ENCODE measurements at places on chromosomes 12 and 14.

DNA sequence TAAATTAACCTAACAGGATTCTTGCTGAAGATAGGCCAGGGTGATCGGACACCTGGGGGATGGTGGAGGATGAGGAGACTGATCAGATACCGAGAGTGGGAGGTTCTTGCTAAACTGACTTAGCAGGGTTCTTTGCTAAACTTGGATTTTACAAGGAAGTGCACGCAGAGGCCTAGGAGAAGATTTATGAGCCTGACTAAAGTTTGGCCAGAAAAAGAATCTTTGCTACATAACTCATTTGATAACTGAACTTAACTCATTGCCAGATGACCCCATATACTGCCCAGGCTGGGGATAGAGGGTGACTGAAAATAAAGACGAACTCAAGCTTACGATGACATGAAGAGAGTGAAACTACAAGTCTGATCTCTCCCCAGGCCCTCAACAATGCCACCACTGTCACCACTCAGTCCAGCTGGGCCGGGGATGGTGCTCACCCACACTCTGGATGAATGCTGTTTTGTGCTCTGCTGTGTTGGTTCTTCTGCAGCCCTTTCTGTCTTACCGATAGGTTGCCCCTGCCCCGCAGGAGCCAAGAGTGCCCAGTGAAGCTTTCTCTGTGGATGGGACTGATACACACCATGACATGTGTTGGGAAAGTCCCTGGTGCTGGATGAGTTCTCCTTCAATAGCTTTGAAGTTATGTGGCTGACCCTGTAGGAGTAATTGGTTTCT, 29.0 kb downstream of the PPFIBP1 start:
- no peak for DNase-seq

- no peak for DNase-seq
Measured at GRCh38 chr14:55301437-55302121, 30.4 kb downstream of the FBXO34 start.

- DNase-seq, result no peak
Measured at GRCh38 chr12:124734224-124734788, 129.4 kb downstream of the SCARB1 start.

DNA sequence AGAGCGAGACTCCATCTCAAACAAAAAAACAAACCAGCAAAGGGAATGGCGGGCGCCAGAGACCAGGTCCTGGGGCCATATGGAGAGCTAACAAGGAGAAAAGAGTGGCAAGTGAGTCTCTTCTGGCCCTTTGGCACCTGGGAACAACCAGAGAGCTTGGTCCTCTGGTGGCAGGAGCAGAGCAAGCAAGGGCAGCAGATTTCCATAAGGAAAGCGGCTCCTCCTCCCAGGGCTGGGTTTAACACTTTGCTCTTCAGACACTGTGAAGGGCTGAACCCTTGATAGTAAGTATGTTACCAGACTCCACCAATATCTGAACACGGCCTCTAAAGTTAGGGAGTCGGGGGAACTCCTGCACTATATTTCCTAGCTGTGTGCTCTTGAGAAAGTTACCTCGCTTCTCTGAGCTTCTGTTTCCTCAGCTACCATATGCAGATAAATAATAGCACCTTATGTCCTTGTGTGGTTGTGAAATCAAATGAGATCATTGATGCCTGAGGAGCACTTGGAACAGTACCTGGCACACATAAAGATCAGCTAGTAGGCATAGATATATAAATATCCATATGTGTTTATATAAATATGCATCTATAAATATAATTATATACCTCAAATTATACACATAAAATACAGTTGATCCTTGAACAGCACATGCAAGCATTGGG, 33.4 kb upstream of the PLEKHG6 start:
- no peak for DNase-seq

DNA sequence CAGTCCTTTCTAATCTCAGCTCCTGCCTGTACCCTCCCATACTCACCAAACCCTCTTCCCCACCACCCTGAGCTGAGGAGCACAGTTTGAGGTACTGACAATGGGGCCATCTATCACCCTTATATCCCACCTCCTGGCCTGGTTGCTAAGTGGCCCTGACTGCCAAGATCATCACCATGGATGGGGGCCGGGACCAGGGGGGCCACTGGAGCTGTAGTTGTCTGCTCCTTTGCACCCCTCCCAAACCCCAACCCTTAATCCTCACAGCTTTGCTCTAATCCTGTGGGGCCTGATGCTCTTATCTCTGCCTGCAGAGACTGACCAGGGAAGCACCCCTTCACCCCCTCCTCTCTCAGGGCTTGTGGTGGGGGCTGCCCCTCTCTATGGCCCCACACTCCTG, 395 bp upstream of the GNB3 start:
- no peak for DNase-seq

- DNase-seq, result no peak
Measured at GRCh38 chr14:101495827-101496775, 65.2 kb upstream of the DIO3 start.

DNA sequence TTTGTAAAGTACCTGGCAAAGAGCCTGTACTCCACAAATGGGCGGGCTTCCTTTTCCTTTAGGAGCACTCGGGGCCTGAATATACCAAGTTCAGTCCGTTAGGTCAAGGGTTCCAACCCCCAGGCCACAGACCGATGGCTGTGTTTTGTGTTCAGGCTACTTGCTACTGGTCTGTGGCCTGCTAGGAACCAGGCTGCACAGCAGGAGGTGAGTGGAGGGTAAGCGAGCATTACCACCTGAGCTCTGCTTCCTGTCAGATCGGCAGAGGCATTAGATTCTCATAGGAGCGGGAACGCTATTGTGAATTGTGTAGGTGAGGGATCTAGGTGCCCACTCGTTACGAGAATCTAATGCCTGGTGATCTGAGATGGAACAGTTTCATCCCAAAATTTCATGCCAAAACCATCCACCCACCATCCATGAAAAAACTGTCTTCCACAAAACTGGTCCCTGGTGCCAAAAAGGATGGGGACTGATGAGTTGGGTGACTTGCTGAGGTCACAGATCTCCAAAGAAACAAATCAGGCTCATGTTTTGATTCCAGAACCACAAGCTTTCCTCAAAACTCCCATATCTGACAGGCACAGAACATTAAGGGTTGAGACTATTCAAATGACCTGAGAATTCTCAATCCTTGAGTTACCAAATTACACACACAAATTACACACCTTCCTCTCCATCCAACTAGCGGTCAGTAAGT, 4.2 kb downstream of the CSRP2 start:
- DNase-seq, result no peak

GRCh38 chr14:77004711-77005460, 23.6 kb downstream of the IRF2BPL start:
- DNase-seq, result no peak

GRCh38 chr12:43349863-43350262, 202.1 kb downstream of the ADAMTS20 start:
- no peak for DNase-seq

- no peak for DNase-seq
Measured at GRCh38 chr14:89851106-89851505, 103.4 kb downstream of the EFCAB11 start.

DNA sequence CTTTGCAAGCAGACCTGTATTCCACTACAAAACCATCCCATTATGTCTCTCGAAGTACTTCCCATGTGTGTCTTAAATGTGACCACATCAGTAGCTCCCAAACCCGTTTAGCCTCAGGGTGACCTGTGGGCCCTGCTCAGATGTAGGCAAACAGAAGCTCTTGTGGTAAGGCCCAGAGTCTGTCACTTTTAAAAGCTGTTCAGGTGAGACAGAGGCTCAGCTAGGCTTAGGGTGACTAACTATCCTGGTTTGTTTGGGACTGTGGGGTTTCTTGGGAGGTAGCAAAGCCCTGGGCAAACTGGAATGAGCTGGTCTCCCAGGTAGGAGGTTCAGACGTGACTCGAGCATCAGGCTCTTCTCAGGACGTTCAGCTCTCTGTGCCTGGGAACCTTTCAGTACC, 64.5 kb upstream of the VASH1 start:
- DNase-seq, result no peak

- DNase-seq, result no peak
Measured at GRCh38 chr12:114918535-114919233, 234.7 kb upstream of the TBX3 start.

- no peak for DNase-seq
Measured at GRCh38 chr12:42857106-42857505, 267.6 kb upstream of the PRICKLE1 start.

- no peak for DNase-seq
Measured at GRCh38 chr12:115771065-115771464, 506.4 kb downstream of the MED13L start.

- DNase-seq, result no peak
Measured at GRCh38 chr14:90451443-90451842, 54.6 kb downstream of the CALM1 start.

DNA sequence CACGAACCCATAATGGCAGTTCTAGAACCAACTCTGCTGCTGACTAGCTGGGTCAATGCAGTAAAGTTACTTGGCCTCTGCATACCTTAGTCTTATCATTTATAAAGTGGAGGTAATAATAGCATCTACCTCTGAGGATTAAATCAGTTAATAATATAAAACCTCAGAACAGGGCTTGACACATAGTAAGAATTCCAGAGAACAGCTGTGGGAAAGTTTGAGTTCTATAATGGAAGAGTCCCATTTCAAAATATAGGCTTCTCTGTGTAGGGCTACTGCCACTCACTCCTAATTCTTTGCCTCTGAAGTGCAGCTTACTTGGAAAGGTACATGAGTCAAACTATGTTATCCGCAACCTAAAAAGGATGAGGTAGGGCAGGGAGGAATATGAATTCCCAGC, 269.2 kb upstream of the PRKD1 start:
- no peak for DNase-seq

DNA sequence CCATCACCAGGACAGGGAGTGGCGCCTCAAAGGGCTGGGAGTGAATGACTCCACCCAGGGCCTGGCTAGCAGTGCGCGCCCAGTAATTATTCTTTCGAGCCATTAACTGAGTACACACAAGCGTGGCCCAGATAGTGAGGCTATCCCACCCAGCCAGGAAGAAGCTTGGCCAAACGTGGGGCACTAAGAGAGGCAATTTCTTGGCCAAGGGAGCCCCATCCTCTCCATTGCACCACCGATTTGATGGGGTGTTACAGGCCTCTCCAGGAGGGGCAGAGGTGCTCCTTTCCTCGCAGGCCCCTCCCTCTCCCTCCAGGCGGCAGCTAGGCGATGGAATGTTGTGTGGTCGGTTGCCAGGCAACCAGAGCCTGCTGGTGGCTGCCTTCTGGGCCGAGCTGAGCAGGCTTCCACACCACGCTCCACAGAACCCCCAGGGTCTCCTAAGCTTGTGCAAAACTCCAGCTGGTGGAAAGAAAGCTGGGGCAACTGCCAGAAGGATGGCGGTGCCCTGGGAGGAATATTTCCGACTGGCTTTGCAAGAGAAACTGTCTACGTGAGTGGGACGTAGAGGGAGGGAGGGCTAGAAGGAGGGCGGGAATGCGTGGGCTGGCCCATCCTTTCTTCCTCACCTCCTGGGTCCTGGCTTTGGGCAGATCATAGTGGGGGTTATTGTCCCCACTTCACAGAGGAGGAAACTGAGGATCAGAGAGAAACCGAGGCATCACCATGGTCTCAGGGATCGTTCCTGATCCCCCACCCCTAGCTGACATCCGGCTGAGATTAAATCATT, at the start of gene CFAP73:
Gene CFAP73, plus strand, starts transcription at position 364 of the 790 bp plus-strand sequence. Its CDS starts 134 bp downstream, at position 498.
- no peak for DNase-seq

DNA sequence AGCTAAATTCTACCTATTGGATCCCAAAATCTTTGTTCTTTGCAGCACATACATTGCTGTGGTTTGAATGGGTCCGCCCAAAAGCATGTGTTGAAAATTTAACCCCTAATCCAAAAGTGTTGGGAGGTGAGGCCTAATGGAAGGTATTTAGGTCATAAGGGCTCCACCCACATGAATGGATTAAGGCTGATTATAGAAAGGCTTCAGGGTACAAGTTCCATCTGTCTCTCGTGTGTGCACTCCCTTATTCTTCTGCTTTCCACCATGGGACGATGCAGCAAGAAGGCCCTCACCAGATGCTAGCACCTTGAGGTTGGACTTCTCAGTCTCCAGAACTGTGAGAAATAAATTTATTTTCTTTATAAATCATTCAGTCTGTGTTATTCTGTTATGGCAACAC, 190.9 kb downstream of the SOX5 start:
- DNase-seq, result no peak

- no peak for DNase-seq
Measured at GRCh38 chr12:40158592-40159111, 52.8 kb upstream of the SLC2A13 start.

DNA sequence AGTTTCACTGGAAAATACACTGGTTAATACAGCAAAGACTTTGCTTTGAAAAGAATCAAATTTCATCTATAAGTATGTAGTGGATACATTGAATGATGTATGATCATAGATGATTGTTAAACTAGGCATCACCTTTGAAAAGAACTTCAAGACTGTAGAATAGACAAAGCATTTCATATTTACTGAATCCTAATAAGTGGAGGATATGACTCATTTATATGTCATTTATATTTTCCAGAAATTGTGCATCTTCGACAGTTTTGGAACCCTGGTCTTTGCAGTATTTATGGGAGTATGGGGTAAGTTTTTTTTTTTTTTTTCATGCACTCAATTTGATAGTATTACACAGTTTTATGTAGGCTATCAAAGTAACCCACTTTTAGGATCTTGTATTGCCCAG, 161.9 kb downstream of the ANO6 start:
- no peak for DNase-seq

GRCh38 chr14:99329711-99330315, 57.8 kb upstream of the BCL11B start:
- DNase-seq, result no peak

GRCh38 chr12:61996717-61997116, 263.5 kb upstream of the USP15 start:
- no peak for DNase-seq

- no peak for DNase-seq
Measured at GRCh38 chr12:112503512-112503911, 84.8 kb downstream of the PTPN11 start.

GRCh38 chr12:110600254-110600653, 13.7 kb upstream of the TCTN1 start:
- no peak for DNase-seq

DNA sequence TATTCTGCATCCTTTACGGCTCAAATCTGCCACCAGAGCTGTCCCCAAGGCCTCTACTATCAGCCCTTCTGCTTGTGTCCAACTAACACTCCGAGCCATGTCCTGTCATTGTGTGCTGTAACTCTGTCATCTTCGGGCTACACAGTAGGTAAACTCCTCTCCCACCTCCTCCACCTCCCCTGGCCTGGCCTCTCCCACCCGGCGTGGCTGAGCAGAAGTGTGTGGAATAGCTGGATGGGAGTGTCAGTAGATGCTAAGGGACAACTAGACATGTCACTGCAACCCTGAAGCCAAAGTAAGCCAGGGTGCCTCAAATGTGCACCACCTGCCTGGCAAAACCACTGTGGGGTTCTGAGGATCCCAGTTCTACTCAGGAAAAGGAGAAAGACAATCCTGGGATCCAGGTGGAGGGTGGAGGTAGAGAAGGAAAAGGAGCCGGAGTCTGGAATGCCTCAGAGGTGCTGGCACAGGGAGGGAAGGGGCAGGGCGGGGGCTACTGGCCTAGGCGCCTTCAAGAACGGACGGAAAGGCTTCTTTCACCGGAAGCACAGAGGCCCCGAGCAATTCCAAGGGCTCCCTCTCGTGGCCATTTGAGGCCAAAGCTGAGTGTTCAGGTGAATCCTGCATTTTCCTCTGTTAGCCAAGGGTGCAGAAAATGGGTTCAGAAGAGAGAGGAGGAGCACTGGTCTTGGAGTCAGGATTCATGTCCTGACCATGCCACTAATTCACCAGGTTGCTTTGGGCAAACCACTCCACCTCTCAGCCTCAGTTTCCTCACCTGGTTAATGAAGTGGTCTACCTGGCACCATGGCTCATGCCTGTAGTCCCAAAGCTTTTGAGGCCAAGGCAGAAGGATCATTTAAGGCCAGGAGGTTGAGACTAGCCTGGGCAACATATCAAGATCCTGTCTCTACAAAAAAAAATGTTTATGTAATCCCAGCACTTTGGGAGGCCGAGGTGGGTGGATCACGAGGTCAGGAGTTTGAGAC, 20.5 kb upstream of the FAM181A start:
- DNase-seq, result peak; percentile 16

Data from activated CD8-positive, alpha-beta memory T cell treated with anti-CD3 and anti-CD28 coated beads for 4 hours (primary cell).